RPMI7951 (cell line): ENCODE measurements at places on chromosomes 7 and 10. TPM values are rescaled to one million over a fixed set of nuclear protein-coding genes. Genes with fewer than 3 reads are reported as not detected.

DNA sequence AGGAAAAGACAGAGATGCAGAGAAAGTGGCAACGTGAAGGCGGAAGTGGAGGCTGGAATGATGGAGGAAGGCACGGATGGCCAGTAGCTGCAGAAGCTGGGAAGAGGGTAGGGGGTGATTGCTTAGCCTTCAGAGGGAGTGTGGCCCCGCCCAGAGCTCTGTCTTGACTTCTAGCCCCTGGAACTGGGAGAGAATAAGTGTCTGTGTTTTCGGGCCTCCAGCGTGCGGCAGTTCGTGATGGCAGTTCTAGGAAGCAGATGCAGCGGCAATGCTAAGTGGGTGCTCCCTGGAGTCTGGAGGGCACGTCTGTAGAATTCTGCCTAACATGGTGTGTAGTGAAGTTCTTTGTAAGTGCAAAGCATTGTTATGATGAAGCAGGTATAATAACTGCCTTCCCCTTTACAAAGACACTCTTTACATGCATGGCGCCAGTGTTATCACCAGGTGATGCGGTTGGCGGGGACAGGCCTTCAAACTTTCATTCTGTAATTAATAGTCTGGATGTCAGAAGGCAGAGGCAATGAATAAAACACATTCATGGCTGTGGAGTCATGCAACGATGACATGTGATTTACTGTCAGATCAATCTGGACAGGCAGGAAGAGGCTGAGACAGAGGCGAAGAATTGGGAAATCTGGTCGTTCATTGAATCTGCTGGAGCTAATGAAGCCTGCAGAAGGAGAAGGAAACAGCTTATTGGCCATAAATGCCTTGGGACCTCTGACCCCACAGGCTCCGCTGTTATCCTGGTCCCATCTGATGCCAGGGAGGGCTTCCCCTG, 228.6 kb downstream of the GLRX3 start:
- DNase-seq = no peak

- no peak for DNase-seq
Observed at GRCh38 chr7:76223286-76223972, 21.7 kb downstream of the SRRM3 start.

DNA sequence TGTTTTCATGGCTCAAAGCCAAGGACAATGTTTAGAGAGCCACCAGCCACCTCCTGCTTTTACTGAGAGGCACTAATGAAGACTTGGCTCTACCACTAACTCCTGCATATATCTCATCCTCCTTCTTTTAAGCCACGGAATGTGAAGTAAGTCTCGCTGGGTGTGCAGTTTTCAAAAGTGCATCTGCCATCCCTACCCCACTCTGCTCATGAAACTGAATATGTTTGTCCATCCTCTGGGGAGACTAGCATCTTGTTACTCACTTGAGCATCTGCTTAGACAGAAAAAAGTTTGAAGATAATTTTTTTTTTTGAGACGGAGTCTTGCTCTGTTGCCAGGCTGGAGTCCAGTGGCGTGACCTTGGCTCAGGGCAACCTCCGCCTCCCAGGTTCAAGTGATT, 40.8 kb downstream of the EPDR1 start:
- no peak for DNase-seq

DNA sequence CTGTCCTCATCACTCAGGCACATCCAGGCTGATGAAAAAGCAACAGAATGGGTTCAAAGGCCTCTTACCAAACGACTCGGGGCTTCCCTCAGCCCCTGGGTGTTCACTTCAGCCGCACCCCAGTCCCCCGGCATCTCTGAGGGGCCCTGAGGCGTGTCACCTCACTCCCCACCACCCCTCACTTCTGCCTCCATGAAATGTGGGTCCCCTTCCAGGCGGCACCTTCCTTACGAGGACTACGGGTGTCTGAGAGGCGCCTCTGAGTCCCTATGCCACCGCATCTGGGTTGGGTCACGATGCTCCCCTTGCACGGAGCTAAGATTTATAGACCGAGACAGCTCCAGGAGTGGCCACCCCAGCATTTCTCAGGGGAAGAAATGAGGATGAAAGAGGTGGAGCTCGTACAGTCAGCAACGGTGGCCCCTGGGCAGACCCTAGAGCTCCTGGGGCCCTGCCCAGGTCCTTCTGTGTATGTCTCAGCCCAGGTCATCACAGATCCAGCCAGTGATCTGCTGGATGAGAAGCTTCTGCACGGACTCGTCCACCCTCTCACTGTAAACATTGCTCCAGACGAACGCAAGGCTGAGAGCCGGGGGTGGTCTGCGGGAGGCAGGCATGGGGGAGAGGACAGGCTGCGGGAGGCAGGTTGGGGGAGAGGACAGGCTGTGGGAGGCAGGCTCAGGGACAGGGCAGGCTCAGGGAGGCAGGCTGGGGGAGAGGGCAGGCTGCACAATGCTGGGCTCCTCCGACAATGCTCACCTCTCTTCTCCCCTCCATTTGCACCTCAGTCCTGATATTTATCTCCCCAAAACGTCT, 408.2 kb downstream of the DNAJB6 start:
- no peak for DNase-seq

DNA sequence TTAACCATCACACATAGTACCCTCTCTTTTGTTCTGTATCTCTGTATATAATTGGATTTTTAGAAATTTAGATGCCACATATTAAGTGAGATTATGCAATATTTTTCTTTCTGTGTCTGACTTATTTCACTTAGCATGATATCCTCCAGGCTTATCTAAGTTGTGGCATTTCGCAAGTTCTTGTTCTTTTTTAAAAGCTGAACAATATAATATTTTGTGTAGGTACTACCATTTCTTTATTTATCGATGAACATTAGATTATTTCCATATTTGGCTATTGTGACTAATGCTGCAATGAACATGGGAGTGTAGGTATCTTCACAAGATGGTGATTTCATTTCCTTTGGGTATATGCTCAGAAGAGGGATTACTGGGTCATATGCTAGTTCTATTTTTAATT, 295.0 kb downstream of the SUGCT start:
- no peak for DNase-seq

- DNase-seq = no peak
Observed at GRCh38 chr7:31458203-31458602, 55.7 kb upstream of the ITPRID1 start.

Gene CFAP58
- 0.48 and 0.49 TPM in 2 replicates for total RNA-seq

Gene SEPTIN7
- 485 and 650 TPM in 2 replicates for total RNA-seq

Gene NET1
- 244 and 263 TPM in 2 replicates for total RNA-seq

Gene VWC2
- not detected in 2 replicates for total RNA-seq

Gene CYP3A4
- total RNA-seq = not detected in 2 replicates

Gene UPK3BL2
- not detected in 2 replicates for total RNA-seq

Gene AASS
- 19.5 and 21.1 TPM in 2 replicates for total RNA-seq

Gene GNB2
- total RNA-seq = 89.4 and 125 TPM in 2 replicates

Gene VSIR
- total RNA-seq = 1.6 and 1.7 TPM in 2 replicates

Gene MRPS33
- 55.7 and 70.3 TPM in 2 replicates for total RNA-seq

Gene GPR158
- total RNA-seq = 10.0 and 13.7 TPM in 2 replicates
